ENCODE measurements at places on chromosomes 6 and 20.
A peak's percentile ranks its signal among the peaks of the same experiment; 100 is the strongest.

DNA sequence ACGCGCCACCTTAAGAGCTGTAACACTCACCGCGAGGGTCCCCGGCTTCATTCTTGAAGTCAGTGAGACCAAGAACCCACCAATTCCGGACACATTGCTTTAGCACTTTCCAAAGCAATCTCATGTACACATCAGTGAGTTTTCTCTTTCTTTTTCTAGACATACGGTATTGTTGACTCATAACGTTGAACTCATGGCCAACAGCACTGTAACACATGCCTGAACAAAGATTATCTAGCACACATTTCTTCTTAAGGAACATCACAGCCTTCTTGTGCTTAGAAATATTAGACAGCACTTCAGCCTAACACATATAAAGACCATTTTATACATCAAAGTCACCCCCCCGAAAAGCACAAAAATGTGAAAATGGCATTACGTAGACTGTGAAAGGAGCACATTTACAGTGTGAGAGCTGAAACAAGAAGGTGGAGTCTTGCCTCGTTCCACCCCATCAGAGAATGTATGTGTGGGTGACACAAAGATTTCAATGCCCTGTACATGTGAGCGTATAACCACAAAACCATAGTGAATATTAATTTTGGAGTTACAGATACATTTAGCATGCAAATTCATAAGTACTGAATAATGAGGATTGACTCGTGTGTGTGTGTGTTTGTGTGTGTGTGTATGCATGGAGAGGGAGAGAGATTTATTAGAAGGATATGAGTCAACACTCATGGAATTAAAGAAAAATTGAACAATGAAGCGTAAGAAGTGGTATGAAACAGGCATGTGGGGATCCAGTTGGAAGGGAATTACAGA is 134.1 kb downstream of the FAM83B start:
- DNase-seq: no peak

GRCh38 chr6:161135695-161136591 is 137.9 kb downstream of the AGPAT4 start:
- no peak for DNase-seq

GRCh38 chr20:57666106-57666833 is 43.5 kb downstream of the PMEPA1 start:
- DNase-seq: no peak

GRCh38 chr6:169961772-169962561 is 210.5 kb downstream of the ERMARD start:
- DNase-seq: no peak

- DNase-seq: peak; percentile 90
Measured at GRCh38 chr6:149855040-149855654, 9.0 kb downstream of the LRP11 start.

DNA sequence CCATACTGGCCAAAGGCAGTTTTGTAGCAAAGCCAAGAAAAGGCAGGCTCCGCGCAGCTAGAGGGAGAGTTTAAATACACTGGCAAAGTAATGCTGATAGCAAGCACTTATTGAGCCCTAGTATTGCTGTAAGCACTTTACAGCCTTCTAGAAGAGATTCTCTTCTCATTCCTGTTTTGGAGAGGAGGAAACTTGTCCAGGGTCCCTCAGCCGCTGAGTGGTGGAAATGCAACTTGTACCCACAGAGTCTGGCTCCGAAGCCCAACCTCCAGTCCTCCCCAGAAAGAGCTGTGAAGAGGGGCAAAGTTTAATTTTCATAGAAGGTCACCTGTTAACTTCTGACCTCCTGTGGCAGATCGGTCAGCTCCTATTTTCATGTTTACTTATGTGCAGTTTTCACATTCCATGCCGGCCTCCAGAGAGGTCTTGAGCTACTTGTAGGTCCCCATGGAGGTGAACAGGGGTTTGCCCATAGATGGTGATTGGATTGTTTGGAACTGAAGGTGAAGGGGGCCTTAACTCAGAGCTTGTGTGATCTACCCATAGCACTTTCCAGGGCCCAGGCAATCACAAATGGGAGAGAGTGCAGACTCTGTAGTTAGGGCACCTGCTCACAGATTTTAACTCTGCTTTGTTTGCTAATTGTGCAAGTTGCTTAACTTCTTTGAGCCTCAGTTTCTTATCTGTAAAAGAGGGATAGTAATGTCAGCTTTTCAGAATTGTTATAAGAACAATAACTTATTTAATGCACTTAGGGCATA is 70.7 kb downstream of the LYRM2 start:
- no peak for DNase-seq

GRCh38 chr6:69265706-69266105 is 531.1 kb downstream of the LMBRD1 start:
- no peak for DNase-seq

Data from amniotic stem cell (primary cell).